ENCODE measurements at places on chromosomes 12 and 14. TPM values are rescaled to one million over a fixed set of nuclear protein-coding genes. Genes with fewer than 3 reads are reported as not detected.
A peak's percentile ranks its signal among the peaks of the same experiment; 100 is the strongest.

Gene ITFG2
- total RNA-seq: 42.3 TPM

Gene LRP6
- 55.8 TPM for total RNA-seq

Gene GPRC5D
- not detected for total RNA-seq

Gene KLHDC2
- total RNA-seq: 45.8 TPM

Gene GALNT6
- 16.6 TPM for total RNA-seq

Gene PRH2
- total RNA-seq: not detected

Gene UNC119B
- total RNA-seq: 23.0 TPM

Gene HOXC4
- 0.61 TPM for total RNA-seq

Gene TRHDE
- total RNA-seq: 7.3 TPM

GRCh38 chr12:1473418-1473817 is 121.0 kb downstream of the FBXL14 start:
- no peak for DNase-seq

DNA sequence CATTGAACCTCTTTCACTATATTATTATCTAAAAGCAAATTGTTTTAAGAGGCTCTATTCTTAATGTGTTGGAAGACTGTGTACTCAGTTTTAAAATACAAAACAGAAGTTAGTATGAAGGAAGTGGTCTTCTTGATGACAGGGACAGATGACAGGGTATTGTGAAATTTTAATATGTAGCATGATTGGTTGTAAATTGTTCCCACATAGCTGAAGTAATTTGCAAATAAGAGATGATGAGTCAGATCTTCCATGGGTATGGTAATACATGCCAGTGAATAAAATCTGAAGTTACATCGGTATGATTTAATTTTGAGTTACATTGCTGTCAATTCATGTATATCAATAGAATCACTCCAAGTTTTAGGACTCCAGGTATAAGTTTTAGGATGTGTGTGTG is 454.8 kb downstream of the AEBP2 start:
- no peak for DNase-seq

DNA sequence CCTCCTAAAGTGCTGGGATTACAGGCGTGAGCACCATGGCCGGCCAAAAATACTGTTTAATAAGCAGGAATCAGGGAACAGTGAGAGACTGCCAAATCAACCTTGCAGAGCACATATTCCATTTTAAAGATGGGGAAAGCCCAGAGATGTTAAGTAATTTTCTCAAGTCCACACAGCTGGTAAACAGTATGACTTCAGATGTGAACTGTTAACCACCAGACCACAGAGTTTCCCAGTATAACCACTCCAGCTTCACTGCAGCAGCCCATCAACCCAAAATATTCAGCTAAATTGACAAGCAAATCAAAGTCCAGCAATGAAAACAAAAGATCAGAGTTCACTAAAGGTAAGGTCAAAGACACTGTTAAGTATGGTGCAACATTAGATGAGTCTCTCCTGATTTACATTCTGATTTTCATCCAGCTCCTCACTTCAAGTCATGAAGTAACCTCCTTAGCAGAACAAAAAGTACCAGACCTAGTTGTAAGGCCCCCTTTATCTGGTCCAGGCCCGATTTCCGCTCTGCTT is 82.1 kb downstream of the TRAFD1 start:
- no peak for DNase-seq

GRCh38 chr12:4807813-4808212 is 87.6 kb downstream of the GALNT8 start:
- DNase-seq: no peak

GRCh38 chr14:36439766-36440165 is 80.3 kb downstream of the NKX2-1 start:
- DNase-seq: no peak

- DNase-seq: no peak
Measured at GRCh38 chr12:31876568-31877424, 82.4 kb upstream of the RESF1 start.

GRCh38 chr14:24818058-24818822 is 184.2 kb upstream of the GZMB start:
- DNase-seq: no peak

GRCh38 chr14:53055003-53055402 is 98.1 kb downstream of the DDHD1 start:
- no peak for DNase-seq

DNA sequence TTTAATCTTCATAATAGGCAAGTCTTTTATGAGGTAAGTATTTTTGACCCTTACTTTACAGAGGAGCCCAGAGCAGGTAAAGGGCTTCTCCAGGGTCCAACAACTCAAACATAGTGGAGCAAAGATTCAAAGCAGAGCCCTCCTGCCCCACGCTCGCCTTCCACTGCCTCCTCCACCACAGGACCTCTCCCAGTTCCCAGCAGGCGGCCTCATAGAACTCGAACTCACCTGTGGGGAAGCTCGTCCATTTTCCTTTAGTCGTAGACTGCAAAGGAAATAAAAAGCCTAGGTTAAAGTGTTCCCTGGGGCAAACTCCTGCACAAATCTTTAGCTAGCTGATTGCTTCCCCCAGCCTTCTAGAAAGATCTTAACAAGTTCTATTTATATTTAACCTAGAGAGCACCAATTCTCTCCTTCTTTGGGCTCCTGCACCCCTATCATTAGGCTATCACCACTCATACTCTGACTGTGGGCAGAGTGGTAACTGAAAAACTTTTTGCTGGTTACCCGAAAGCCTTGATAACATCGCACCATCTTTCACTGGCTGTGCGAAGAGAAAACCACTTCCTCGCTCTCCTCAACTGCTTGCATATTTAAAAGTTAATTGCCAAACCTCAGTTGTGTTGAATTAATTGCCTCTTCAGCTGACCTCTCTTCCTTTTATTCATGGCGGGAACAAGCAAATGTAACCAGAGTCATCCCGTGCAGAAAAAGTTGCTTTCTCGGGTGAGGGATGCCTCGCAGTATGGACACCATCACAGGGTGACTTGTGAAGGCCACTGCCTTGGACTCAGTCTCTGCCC is 299.6 kb downstream of the DPF3 start:
- no peak for DNase-seq

- no peak for DNase-seq
Measured at GRCh38 chr14:66395300-66395699, 90.9 kb upstream of the CCDC196 start.

DNA sequence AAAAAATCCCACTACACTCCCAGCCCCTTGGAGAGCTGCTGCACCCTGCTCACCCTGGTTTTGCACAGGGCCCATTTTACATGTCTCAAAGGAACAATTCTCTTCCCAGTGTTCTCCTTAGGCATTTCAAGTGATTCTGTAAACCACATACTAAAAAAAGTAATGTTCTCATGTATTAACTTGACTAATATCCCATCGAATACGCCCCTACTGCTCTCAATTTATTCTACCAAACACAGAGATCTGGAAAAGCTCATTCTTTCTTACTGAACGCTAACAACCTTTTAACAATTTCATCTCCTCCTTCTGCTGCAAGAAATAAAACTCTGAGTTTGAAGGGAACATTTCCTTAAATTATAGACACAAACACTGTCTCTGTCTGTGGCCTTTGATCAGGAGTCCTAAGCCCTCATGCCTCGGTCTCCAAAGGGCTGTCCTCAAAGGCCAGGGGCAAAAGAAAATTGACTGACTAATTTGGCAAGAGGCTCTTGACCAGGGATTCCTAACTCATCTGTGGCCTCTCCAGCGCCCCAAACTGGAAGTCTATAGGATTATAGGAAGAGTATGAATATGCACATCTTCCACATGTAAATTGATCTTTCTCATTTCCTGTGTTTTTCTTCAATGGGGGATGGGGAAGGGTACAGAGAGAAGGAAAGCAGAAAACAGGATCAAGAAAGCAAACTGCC is 17.1 kb upstream of the TSPAN11 start:
- no peak for DNase-seq

DNA sequence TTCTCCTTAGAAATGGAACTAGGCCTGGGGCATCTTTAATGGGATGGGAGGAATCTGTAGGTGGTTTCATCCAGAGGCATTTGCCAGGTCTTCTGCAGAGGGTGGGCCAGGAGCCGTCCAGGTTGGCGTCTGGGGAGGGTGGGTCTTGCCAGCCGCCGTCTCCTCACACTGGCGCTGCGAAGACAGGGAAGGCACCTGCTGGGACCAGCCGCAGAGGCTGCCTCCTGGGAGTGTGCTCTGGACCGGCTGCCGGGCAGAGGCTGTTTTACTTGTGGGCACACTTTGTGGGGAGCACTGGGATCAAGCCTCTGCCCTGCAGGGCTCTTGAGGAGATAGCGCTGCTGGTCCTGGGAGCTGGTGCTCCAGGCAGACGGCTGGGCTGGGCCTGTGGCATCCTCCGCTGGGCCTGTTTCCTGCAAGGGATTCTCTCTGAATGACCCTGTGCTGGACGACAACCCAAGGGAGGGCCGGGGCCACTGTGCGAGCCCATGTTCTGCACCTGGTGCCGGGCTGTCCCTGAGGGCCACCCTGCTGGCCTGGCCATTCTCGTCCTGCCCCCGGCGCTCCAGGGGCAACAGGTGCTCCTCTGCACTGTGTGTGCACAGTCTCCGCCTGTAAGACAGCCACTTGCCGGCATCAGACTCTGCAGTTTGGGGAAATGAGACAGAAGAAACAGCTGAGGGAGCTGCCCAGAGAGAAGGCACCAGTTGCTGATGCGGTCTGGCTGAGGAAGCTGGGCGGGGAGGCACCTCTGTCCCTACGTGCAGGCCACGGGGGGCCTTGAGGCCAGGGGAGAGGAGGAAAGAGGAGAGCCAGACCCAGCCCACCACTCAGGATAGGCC is 10.0 kb upstream of the TEX22 start:
- no peak for DNase-seq

DNA sequence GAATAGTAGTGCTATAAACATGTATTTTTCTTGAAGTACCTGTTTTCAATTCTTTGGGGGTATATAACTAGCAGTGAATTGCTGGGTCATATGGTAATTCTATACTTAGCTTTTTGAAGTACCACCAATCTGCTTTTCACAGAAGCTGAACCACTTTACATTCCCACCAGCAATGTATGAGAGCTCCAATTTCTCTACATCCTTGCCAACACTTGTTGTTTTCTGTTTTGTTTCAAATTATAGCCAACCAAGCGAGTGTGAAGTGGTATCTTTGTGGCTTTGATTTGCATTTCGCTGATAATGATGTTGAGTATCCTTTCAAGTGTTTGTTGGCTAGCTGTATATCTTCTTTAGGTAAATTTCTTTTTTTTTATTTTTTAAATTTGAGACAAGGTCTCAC is 95.7 kb downstream of the PAPLN start:
- DNase-seq: no peak

GRCh38 chr12:4297617-4298016 is 23.4 kb upstream of the TIGAR start:
- no peak for DNase-seq

GRCh38 chr12:29354954-29355353 is 26.0 kb downstream of the ERGIC2 start:
- no peak for DNase-seq

DNA sequence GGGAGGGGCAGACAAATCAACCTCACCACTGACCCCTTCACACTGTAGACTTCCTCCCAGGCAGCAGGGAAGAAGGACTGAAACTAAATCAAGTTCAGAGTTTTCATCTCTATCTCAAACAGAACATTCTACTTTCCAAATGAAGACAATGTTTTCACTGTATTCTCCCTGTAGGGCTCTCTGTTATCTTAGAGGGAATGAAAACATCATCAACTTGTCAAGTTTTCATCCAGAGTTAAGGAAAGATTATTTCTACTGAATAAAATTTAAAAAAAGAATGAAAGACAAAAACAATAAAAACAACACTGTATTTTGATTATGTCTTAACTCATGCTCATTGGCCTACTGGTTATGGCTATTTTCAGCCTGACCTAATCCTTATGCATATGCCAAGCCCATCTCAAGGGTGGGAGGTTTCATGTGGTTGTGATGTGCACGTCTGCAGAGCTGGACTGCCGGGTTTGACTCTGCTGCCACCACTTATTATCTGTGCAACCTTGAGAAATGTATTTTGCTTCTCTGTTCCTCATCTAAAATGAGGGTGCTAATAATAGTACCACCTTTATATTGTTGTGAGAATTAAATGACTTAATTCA is 152.0 kb upstream of the AVPR1A start:
- DNase-seq: no peak

GRCh38 chr12:70451528-70451927 is 85.4 kb downstream of the KCNMB4 start:
- DNase-seq: no peak

- DNase-seq: no peak
Measured at GRCh38 chr12:22190-22529, 44.4 kb upstream of the IQSEC3 start.

DNA sequence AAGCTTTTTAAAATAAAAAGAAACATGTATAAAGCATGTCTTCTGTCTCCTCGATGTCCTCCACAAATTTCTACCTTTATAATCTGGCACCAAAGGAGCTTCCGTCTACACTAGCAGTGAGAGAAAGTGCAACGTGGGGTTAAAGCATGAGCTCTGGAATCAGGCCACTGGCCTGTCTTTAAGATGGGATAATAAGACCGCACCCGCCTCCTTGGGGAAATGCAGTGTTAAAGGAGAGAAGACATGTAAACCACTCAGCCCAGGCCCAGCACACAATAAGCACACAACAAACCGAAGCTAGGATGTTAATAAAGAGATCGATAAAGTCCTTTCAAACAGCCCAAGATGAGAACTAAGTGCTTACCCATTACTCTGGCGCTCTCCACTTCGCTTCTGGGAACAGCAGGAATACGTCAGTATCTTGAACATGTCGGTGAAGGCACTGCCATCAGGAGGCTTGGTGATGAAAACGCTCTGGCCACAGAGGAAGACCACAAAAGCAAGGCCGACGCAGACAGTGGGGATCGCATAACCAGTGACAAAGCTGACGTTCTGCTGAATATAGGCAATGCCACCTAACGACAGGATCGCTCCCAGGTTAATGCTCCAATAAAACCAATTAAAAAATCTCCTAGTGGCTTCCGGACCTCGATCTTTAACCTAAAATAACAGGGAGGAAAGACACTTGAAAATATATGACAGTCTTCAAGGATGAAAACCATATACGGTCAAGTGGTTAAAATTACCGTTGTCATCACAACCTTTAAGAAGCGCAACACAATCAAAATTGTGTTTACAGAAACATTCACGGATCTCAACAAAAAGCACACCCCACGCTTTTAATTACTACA is 9.1 kb downstream of the SLC15A4 start:
- DNase-seq: no peak

DNA sequence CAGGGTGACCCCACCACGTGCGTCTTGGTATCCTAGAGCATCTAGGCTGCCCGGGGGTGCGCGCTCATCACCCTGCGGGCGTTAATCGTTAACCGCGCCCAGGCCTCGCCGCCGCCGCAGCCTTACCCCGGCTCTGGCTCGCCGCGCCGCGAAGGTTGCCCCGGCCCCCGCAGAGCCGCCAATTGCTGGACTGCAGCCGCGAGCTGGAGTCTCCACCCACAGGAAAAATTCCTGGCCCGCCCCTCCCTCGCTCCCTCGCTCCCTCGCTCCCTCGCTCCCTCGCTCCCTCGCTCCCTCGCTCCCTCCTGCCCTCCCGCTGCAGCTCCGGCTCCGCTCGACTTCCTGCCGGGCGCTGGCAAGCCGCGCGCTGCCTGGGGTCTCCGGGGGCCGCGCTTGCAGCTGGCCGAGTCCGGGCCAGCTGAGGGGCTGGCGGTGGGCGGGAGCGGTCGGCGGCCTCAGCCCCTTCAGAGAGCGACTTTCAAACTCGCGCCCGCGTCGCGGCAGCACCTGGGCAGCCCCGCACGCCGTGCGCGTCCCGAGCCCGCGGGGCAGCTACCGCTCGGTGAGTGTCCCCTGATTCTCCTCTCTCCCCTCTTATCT is at the start of gene PLEKHG3:
PLEKHG3 (plus strand) TSS at position 282 of the 600 bp plus-strand sequence. CDS start 23,208 bp downstream, outside the sequence.
- peak; percentile 89 for DNase-seq

Data from upper lobe of right lung (tissue), 1 donor.